ENCODE measurements at places on chromosomes 6 and 20.

DNA sequence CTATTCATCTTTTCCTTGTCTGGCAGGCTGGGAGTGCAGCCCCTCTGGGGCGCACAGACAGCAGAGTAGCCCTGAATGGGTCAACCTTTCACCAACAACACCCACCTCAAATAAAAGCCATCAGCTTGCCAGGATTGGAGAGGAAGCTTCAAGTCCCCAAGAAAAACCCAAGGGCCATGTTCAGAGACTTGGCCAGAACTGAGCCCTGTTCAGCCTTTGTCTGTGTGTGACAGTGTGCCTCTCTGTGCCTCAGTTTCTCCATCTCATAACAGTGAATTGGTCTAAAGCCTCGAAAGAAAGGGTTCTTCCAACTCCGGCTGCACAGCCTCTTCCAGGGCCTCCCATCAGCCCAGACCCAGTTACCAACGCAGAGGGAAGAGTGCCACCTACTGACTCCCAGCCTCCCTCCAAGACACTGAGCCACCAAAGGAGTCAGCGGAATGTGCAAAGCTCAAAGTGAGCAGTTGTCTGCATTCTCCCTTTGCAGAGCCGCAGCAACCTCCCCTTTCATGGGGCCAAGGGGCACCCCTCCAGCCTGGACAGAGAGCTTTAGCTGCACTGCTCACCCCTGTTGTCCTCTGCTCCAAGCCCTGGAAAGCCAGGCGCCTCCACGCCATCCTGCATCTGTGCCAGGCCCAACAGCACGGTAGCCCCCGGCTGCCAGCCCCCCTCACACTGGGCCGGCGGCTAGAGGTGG is 82.7 kb upstream of the TOP1 start:
- no peak for DNase-seq

DNA sequence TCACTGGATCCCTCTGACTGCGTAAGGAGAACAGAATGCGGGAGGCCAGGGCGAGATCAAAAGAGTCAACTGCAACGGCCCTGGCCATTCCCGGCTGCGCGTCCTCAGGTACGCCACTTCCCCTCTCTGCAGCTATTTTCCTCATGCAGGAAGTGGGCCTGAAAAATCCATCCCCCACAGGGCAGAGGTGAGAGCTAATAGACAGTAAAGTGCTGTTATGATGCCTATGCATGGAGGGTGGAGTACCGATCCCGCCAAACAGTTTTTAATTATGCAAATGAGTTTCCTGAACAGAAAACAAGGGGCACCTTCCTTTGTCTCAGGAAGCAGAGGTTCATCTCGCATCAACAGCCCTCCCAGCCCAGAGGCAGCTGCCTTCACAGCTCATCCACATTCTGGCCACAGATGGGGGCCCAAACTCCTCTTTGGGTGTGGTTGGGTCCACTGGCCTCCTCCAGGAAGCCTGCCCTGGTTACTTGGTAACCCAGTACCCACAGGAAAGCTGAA is 9.3 kb downstream of the PREX1 start:
- no peak for DNase-seq

GRCh38 chr20:22567944-22568871 is 16.2 kb downstream of the FOXA2 start:
- no peak for DNase-seq

- DNase-seq = no peak
Observed at GRCh38 chr6:73644941-73645591, 8.7 kb downstream of the SLC17A5 start.

GRCh38 chr6:168087436-168088160 is 8.6 kb upstream of the FRMD1 start:
- no peak for DNase-seq

- no peak for DNase-seq
Observed at GRCh38 chr6:35417979-35418661, 34.0 kb upstream of the FANCE start.

DNA sequence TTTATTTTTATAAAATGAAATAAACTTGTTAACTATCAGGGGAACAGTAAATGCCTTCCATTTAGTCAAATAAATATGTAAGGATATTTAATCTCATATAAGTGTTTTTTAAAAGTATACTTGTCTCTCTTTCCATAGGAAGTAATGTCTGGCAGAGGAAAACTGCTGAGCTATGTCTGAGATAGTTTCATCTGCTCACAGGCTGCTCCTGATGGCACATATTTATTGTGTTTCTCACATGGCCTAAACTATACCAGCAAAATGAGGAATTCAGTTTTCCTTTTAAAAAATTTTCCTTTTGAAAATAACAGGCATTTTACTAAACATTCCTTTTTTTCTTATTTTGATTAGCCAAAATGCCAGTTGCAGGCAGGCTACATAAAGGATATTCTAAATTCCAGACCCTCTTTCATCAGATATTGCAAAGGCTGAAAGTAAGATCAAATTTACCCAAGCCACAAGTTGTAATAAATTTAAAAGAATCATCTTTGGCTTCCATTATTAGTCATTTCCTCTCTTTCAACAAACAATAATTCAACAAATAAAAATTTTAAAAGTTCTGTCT is 60.1 kb upstream of the RNF146 start:
- no peak for DNase-seq

DNA sequence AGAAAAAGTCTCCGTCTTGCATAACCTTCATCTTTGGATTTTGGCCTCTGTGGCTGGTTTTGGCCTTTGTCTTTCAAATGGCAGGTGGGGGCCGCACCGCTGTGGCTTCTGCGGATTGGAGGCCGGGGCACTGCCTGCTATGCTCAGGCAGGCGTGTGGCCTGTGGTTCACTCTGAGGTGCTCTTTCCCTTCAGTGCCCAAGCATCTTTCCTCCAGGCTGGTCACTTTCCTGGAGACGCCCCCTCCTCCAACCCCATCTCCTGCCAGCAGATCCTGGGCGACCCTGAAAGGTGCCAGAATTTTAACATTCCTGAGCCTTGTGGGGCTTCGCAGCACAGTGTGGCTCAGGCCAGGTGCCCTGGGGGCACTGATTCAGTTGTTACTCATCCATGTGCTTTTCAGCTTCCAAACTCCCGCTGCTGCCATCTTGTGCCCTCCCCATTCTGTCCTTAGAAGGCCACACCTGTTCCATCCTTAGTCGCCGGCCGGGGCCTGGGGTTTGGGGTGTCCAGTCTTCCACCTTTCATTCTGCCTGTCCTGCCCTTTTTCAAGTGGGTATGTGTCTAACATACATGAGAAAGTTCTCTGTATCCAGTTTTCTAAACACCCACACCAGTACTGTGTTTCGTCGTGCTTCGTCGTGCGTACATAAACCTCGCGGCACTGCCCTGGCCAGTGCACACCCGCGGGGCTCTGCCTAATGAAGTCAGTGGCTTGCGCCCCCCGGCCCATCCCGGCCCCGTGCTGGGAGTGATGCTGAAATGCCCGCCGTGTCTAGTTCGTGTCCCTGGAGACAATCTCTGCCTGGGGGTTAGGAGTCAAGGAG is 12.1 kb downstream of the SS18L1 start:
- no peak for DNase-seq

- no peak for DNase-seq
Observed at GRCh38 chr6:158771399-158772152, 47.6 kb downstream of the EZR start.

- DNase-seq = no peak
Observed at GRCh38 chr6:6696867-6697531, 108.5 kb downstream of the LY86 start.

GRCh38 chr6:4496284-4496683 is 279.9 kb upstream of the CDYL start:
- no peak for DNase-seq

- DNase-seq = no peak
Observed at GRCh38 chr6:32047084-32047478, 8.9 kb downstream of the CYP21A2 start.

DNA sequence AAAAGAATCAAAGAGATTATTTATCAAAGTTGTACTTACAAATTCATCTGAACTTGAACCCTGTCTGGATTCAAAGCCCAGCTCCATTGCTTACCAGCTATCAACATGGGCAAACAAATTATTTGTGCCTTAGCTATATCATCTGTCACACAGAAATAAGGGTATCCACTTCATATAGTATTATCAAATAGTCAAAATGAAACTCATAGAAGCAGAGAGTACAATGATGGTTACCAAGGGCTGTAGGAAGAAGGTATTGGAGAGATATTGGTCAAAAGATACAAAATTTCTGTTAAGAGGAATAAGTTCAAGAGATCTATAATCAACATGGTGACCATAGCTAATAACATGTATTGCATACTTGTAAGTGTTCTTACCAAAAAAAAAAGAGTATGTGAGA is 87.8 kb upstream of the CCDC28A start:
- DNase-seq = no peak

GRCh38 chr6:143772116-143773086 is 70.7 kb upstream of the LTV1 start:
- DNase-seq = no peak

DNA sequence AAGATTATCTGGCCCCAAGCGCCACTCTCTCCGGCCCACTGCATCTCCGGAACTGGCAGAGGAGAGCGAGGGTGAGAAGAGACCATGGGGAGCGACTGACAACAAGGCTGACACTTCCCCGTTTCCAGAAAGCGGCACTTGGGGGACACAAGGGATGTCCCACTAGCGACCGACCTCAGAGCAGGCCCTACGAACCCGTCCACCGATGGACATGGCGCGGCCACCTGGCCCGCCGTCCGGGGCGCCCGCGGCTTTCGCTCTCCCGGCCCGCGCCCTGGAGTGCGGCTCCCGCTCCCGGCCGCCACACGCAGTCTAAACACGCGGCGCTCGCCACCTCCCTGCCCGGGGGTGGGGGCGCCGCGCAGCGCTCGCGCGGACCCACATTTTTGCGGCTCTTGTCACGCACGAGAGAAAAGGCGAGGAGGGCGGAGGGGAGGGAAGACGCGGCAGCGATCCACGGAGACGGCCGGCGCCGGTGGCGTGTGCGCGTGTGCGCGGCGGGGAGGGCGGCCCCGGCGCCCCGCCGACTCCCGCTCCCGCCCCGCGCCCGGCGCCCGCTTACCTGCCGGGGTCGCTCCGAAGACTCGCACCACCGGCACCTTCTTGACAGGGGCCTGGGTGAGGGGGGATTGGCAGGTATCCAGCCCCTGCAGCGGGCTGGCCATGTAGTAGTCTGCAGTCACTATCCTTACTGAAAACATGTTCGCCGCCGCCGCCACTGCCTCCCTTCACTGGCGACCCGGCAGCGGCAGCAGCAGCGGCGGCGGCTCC is 645 bp downstream of the REV3L start:
- DNase-seq = peak; percentile 43

GRCh38 chr20:63741676-63742380 is 2.3 kb downstream of the SLC2A4RG start:
- no peak for DNase-seq

DNA sequence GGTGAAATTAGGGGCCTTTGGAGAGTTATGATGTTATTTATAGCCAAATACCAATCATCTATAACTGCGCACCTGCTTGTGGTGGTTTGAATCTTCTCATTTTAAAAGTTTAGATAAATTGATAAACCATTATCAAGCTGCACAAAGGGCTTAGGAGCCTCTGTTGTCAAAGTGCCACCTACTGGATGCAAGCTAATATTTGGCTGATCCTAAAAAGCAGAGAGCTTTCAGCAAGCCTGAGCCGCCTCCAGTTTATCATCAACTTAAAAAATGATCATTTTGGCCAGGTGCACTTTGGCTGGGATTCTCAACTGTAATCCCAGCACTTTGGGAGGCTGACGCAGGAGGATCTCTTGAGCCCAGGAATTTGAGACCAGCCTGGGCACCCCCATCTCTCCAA is 58.5 kb upstream of the ATXN1 start:
- no peak for DNase-seq

GRCh38 chr20:62651285-62652021 is 9.2 kb downstream of the SLCO4A1 start:
- DNase-seq = peak; percentile 52

DNA sequence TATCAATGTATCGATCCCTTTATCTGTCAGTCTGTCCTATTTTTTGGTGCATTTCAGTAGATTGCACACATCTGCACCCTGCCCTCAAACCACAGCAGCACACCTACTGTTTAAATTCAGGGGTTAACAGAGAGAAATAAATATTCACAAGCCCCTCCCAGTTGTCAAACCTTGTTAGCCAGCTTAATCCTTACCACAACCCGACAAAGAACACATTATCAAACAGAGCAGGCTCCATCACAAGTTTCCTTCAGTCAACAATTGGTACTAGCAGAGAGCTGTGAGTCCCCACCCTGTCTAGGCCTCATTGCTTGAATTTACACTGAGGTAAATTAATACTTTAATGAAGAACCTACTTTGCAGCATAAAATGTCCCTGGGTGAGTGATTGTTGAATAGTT is 249.8 kb downstream of the FNDC1 start:
- DNase-seq = no peak

All from stimulated activated CD4-positive, alpha-beta T cell treated with anti-CD3 and anti-CD28 coated beads, Interleukin-1b, Interleukin-23, amount 100 ng/mL, for 4 hours (primary cell).